Left ventricle myocardium inferior (tissue), 1 donor: ENCODE measurements at places on chromosomes 6 and 20.

DNA sequence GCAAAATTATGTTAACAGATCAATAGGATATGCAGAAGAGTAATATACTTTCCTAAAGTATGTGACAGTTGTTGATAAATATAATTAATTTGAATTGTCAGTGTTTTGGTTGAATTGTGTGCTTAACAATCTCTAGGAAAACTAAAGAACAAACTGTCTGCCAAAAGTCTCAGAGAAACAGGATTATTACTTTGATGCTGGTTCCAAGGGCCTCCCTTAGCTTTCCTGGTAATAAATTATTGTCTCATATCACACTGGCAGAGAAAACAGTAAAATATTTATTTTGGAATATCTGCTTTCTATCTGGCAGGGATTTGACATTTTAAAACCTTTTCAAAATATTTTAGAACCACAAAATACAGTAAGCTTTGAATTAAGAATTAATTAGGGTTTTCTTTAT is 40.1 kb upstream of the CARMIL1 start:
- no peak for DNase-seq

- DNase-seq = no peak
Observed at GRCh38 chr6:89022798-89023197, 57.8 kb upstream of the PNRC1 start.

DNA sequence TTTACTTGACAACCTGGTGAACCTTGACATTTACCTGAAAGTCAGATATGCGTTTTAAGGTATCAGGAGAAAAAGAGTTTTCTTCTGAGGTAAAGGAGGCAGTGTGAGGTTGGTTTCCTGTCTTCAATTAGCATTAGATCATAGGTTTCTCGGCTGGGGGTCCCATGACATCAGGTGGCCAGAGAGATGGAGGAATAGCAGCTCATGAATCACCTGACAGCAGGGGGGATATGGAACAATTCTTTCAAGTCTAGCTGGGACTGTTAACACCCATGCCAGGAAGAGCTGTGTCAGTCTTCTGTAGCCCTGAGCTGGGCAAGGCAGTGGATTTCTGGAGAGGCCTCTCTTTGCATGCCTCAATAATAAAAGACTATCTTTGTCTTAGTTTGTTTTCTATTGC is 108.0 kb upstream of the TMEM170B start:
- no peak for DNase-seq

DNA sequence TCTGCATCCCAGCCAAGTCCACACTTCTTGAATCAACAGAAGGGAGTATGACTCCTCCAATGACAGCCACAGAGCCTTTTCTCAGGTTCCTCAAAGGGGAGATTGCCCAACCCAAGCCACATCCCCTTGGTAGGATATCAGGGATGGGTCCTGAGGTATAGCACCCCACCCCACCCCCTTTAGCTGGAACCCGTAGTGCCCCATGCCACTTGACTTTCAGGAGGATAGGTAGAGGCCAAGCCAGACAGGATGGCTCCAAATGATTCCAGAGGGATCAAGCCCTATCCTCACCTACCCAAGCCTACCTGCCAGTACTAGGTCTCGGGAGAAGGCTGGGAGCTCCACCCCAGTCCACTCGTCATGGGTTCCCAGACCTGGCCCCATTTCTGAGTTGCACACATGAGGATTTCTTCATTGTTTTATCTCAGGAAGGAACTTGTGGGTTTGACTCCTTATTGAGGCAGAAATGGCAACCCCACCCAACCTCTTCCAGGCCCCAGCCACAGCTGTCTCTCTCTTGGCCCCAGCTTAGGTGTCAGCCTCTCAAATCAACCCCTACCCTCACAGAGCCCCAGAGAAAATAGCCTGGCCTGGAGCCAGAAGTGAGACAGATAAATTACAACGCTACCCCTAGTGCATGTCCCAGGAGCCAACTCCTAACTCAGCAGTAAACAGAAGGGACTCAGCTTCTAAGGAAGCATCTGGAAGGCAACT is 3.6 kb downstream of the CCND3 start:
- DNase-seq = no peak

GRCh38 chr6:22026164-22026678 is 270.6 kb downstream of the PRL start:
- DNase-seq = no peak

DNA sequence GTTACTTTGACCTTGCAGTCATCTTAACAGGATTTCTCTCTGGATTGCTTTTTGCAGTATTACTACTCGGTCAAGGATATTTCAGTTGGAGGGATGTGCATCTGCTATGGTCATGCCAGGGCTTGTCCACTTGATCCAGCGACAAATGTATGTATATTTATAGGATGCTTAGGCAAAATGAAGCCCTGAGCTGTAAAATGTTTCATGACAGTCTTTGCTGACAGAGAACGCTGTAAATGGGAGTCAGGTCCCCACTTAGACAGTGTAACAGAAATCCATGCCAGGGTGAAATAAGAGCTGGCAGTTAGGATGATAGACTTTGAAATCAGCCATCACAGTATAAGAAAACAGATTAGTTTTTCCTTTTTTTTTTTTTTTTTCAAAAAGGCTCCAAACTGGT is 264.0 kb downstream of the LAMA2 start:
- no peak for DNase-seq

- DNase-seq = peak; percentile 17
Observed at GRCh38 chr20:35003211-35004031, 47.8 kb downstream of the MYH7B start.

GRCh38 chr6:1689141-1689540 is 79.4 kb downstream of the FOXC1 start:
- DNase-seq = no peak

DNA sequence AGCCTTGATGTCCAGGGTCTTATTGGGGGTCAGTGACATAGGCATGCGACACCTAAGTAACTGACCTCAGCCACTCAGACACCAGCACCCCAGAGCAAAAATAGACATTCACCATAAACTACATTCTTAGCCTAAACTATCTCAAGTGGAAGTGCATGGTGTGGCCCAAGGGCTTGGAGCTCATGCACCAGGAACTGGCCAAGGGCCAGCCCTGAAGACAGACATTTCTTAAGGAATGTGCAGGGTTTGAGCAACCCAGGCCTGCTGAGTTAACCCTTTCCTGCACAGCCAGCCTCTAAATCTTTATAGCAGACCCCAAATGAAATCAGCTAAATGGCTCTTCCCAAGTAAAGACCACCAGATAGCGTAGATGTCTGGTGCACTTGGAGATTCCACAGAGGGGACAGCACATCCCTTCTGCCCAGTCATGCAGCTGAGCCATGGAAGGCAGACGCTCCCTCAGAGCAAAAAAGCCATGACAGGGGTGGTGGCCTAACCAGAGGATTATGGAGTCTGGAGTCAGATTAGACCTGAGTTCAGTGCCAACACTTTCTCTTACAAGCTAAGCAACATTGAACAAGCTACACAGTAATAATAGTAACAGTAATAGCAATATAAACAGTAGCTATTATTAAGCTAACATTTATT is 222.6 kb downstream of the ZMYND8 start:
- DNase-seq = no peak

- DNase-seq = no peak
Observed at GRCh38 chr6:48671505-48671904, 560.5 kb upstream of the PTCHD4 start.

GRCh38 chr6:38703949-38704590 is 1.1 kb upstream of the GLO1 start:
- DNase-seq = no peak

- DNase-seq = no peak
Observed at GRCh38 chr20:24448170-24448569, 21.3 kb upstream of the SYNDIG1 start.

DNA sequence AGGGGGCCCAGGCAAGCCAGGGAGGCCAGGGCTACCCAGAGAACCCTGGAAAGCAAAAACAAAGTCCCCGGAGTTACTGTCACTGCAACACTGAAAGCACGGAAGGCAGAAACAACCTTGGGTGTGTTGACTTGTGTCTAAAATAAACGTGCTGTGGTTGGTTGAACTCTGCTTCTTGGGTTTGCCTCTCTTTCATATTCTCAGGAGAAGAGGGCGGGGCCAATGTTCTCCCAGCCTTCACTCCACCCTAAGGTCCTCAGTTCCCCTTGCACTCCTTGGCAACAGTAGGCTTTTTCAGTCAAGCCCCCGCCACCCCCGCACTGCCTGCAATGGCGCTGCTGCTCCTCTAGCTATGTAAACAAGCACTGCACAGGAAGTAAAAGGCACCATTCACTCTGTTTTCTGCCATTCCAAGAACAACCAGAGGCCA is 60.9 kb downstream of the COL9A1 start:
- DNase-seq = no peak

GRCh38 chr6:54503144-54503543 is 194.9 kb downstream of the TINAG start:
- DNase-seq = no peak

GRCh38 chr20:13212750-13213149 is 8.3 kb upstream of the ISM1 start:
- no peak for DNase-seq

DNA sequence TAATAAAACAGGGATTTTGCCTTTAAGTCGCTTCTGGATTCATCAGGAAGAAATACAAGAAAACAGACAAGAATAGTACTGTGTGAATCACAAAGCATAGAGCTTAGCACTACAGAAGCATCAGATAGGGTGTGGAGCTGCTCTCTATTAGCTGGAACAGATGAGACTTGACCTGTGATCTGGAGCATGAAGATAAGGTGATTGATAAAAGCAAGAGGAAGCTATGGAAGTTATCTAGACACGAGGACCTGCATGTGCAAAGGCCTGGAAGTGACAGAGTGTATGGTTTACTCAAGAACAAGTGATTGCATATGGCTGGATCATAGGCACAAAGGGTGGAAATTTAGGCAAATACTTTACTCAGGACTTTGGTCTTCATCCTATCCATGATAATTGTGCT is 112.9 kb upstream of the MLIP start:
- no peak for DNase-seq

DNA sequence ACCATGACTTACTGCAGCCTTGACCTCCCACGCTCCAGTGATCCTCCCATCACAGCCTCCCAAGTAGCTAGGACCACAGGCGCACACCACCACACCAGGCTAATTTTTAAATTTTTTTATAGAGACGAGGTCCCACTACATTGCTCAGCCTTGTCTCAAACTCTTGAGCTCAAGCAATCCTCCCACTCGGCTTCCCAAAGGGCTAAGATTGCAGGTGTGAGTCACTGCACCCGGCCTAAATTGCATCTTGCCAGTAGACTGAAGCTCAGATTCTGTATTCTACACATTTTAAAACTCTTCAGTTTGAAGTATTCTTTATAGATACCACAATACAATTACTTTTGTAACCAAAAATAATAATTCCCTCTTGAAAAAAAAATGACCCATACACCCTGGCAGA is 11.4 kb downstream of the NUDT3 start:
- DNase-seq = no peak

DNA sequence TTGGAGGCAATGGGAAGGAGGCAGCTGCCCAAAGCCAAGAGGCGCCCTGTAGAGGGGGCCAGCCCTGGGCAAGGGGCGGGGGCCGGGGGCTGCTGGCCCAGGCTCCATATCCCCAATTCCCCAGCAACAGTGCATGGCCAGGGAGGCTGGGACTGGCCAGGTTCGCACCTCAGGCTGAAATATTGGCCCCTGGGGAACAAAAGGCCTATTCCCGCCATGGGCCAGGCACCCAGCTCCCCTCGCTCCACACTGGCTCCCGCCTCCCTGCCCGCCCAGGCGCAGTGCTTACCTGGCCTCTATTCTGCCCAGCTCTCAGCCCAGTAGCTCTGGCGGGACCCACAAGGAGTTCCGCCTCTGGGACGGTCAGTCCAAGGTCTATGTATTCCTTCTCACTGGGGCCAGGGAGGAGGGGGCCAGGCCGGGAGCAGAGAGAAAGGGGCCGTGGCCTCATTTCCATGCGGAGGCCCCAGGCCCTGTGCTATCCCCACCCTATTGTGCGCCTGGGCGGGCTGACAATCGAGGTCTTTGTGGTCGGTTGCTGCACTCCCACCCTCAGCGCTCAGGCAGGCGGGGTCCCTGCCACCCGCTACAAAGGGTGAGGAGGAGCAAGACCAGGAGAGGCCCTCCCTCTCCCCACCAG is 42.3 kb downstream of the YTHDF1 start:
- DNase-seq = no peak

GRCh38 chr20:51259455-51259854 is 236.5 kb upstream of the KCNG1 start:
- no peak for DNase-seq

GRCh38 chr6:16803294-16804200 is 42.3 kb upstream of the ATXN1 start:
- peak; percentile 40 for DNase-seq

DNA sequence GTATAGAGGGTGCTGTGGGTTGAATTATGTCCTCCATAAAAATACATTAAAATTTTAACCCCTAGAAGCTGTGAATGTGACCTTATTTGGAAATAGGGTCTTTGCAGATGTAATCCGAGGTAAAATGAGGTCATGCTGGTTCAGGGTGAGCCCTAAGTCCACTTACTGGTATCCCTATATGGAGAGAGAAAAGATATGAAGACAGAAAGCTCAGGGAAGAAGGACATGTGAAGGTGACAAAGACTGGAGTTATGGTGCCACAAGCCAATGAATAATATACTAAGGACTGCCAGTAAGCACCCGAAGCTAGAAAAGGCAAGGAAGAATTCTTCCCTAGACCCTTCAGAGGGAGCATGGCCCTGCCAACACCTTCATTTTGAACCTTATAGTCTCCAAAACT is 50.2 kb downstream of the PLN start:
- no peak for DNase-seq

DNA sequence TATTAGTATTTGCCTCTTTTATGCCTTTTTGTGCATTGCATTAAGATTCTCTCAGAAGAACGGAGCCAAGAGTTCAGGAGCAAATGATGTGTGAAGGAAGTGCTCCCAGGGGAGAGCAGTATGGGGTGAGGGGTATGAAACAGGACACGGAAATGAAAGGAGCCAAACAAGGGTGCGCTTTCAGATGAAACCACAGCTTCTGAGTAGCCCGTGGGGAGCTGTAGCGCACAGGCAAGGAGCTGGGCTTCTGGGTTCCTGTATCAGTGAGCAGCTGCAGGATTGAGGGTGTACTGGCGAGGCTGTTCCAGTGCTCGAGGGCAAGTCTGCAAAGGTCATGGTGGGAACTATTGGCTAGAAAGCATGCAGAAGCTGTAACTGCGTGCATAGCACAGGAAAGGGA is 25.4 kb downstream of the ANKEF1 start:
- DNase-seq = no peak

- no peak for DNase-seq
Observed at GRCh38 chr20:53302695-53303412, 290.8 kb downstream of the ZNF217 start.

GRCh38 chr6:20877008-20877937 is 343.0 kb downstream of the CDKAL1 start:
- no peak for DNase-seq
